Sigmoid colon (tissue), 7 donors: ENCODE measurements at places on chromosomes 4 and X. TPM values are rescaled to one million over a fixed set of nuclear protein-coding genes. Genes with fewer than 3 reads are reported as not detected.

GRCh38 chr4:54539500-54540029 is 118.2 kb upstream of the KIT start:
- H3K27ac ChIP-seq: no peak overlapping the region
- H3K4me1 ChIP-seq: peaks cover 10% of the 10 kb centered on the region
- H3K4me3 ChIP-seq: peak overlapping the region; percentile 35
- no peak for DNase-seq
- H3K36me3 ChIP-seq: no peaks in the 10 kb centered on the region

DNA sequence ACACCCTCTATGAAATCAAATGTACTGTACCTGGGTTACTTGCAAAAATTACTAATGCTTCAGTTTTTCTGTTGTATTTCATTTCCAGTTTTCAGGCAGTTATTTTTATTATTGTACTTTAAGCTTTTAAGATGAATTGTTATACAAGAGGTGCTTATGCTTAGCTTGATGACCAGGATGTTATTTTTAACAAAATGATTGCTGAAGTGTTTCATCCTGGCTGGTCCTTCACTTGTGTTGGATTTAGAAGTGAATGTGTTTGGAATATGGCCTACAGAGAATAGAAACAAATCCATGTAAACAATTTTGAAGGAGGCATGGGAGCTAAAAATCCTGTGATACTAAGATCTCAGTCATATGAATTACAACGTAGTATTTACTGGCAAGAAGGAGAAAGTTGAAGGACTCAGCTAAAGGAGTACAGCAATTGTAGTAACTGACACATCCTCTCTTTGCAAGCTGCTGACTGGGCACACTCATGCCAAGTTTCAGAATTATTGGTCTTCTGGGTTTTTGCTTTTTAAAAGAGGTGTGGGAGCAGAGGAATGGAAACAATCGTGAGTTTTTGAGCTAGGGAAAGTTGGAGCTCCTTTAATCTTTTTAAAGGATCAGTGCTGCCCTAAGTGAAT is 9.2 kb downstream of the UBE2A start:
- H3K36me3 ChIP-seq: peaks cover 7% of the 10 kb centered on the region
- no peaks in the 10 kb centered on the region for H3K27me3 ChIP-seq
- no peak for DNase-seq
- H3K4me1 ChIP-seq: no peaks in the 10 kb centered on the region
- H3K4me3 ChIP-seq: no peak overlapping the region

DNA sequence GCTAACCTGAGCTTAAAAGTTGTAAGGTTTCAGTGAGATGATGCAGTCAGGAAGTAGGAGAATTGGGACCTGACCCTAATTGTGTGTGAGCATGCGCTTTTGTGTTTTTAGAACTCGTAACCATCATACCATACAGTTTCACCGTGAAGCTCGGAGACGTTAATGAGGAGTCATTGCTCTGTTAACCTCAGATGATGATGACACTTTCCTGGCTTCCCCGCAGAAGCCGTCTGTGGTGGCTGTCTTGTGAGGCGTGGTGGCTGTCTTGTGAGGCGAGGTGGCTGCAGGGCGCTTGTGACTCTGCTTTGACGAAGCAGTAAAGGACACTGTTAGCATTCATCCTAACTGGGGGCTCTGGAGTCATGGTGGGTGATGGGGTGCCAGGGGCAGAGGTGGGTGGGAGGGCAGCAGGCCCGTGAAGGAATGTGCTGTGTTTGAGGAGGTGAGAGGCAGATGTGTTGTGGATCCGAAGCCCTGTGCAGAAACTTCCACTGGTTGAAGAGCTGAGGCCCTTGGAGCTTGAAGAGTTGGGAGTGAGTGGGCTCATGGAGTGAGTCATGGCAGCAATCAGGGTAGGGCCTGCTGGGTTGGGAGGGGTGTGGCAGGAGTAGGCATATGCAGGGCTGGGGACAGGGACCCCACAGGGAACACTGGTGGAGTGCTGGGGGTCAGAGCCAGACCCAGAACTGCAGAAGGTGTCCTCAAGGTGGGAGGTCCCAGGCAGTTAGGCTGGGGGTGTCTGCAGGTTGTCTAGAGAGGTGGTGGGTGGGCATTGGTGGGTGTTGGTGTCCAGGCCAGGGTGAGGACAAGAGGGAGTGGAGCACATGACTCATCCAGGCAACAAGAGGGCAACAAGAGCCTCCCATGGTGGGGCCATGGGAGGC is 57.4 kb downstream of the NSD2 start:
- no peaks in the 10 kb centered on the region for H3K4me1 ChIP-seq
- DNase-seq: no peak
- no peak overlapping the region for H3K27ac ChIP-seq
- H3K27me3 ChIP-seq: no peaks in the 10 kb centered on the region
- H3K4me3 ChIP-seq: no peak overlapping the region

GRCh38 chr4:110867251-110867960 is 244.5 kb upstream of the PITX2 start:
- H3K36me3 ChIP-seq: no peaks in the 10 kb centered on the region
- no peak for DNase-seq
- H3K4me1 ChIP-seq: no peaks in the 10 kb centered on the region
- H3K27ac ChIP-seq: no peak overlapping the region
- H3K4me3 ChIP-seq: no peak overlapping the region

- H3K27ac ChIP-seq: no peak overlapping the region
- H3K4me1 ChIP-seq: no peaks in the 10 kb centered on the region
- no peak for DNase-seq
- no peak overlapping the region for H3K4me3 ChIP-seq
- no peaks in the 10 kb centered on the region for H3K36me3 ChIP-seq
- no peaks in the 10 kb centered on the region for H3K27me3 ChIP-seq
Measured at GRCh38 chrX:149003863-149004660, 501.0 kb downstream of the IDS start.

DNA sequence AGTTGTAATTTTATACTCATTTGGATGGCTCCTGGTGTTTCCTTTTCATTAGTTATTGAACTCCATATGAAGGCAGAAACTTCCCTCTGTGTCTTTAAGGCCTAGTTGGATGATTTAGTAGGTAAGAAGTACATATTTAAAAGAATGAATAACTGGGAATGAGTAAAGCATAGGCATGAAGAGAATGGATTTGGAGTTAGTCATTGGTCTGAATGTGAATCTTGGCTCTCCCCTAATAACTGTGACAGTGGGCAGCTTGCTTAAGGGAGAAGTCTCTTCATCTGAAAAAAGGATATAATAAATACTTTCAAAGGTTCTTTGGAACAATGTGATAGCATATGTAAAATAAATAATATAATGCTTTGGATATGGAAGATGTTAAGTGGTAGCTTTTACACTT is 13.2 kb downstream of the SNX25 start:
- no peak overlapping the region for H3K4me3 ChIP-seq
- no peaks in the 10 kb centered on the region for H3K27me3 ChIP-seq
- H3K36me3 ChIP-seq: no peaks in the 10 kb centered on the region
- peaks cover 41% of the 10 kb centered on the region for H3K4me1 ChIP-seq

DNA sequence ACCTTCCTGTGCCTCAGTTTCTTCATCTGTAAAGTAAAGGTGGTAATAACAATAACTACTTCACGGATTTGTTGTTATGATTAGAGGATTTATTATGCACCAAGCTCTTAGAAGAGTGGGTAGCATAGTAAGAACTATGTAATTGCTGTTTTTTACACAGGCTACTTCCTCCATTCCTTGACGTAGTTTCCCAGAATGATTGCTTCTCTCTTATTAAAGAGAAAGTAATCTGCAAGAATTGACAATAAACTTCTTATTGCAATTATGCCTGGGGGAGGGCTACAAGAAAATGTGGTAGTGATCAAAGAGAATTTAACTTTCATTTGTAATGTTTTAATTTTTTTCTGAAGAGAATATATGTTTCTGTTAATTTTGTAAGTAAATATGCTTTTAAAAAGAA is 238.7 kb downstream of the GASK1B start:
- no peak overlapping the region for H3K27ac ChIP-seq
- no peaks in the 10 kb centered on the region for H3K27me3 ChIP-seq
- H3K4me3 ChIP-seq: no peak overlapping the region
- no peaks in the 10 kb centered on the region for H3K36me3 ChIP-seq
- DNase-seq: no peak
- H3K4me1 ChIP-seq: peaks cover 7% of the 10 kb centered on the region

The SMARCA1 gene
- polyA plus RNA-seq: 6.6 TPM

The CTAG1A gene
- polyA plus RNA-seq: not detected

The MXRA5 gene
- polyA plus RNA-seq: 3.2 TPM
